Activated naive CD8-positive, alpha-beta T cell treated with anti-CD3 and anti-CD28 coated beads for 36 hours (primary cell): ENCODE measurements at places on chromosomes 7 and 10. TPM values are rescaled to one million over a fixed set of nuclear protein-coding genes. Genes with fewer than 3 reads are reported as not detected.

- no peak for DNase-seq
- H3K4me1 ChIP-seq, result peaks cover 11% of the 10 kb centered on the region
- H3K27ac ChIP-seq, result no peak overlapping the region
- peaks cover 33% of the 10 kb centered on the region for H3K36me3 ChIP-seq
- H3K4me3 ChIP-seq, result no peak overlapping the region
- no peaks in the 10 kb centered on the region for H3K27me3 ChIP-seq
Observed at GRCh38 chr7:137928626-137929025, 73.3 kb downstream of the CREB3L2 start.

DNA sequence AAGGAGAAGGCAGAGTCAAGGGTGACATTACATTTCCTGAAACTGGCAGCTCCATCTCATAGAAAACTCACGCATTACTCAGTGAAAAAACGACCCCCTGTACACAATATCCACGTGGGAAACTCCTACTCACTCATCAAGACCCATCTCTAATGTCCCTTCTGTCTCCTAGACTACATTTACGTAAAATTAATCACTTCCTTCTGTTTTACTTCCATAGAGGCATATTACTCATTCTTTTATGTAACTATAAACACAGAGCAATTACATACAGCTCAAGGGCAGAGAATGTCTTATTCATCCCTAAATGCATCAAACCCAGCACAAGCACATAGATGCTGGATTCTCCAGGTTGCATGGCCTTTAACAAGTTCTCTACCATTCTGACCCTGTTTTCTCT, 281.8 kb downstream of the KCNMA1 start:
- H3K4me1 ChIP-seq, result peaks cover under 1% of the 10 kb centered on the region
- no peak overlapping the region for H3K27ac ChIP-seq
- no peaks in the 10 kb centered on the region for H3K27me3 ChIP-seq
- no peaks in the 10 kb centered on the region for H3K36me3 ChIP-seq
- no peak overlapping the region for H3K4me3 ChIP-seq

DNA sequence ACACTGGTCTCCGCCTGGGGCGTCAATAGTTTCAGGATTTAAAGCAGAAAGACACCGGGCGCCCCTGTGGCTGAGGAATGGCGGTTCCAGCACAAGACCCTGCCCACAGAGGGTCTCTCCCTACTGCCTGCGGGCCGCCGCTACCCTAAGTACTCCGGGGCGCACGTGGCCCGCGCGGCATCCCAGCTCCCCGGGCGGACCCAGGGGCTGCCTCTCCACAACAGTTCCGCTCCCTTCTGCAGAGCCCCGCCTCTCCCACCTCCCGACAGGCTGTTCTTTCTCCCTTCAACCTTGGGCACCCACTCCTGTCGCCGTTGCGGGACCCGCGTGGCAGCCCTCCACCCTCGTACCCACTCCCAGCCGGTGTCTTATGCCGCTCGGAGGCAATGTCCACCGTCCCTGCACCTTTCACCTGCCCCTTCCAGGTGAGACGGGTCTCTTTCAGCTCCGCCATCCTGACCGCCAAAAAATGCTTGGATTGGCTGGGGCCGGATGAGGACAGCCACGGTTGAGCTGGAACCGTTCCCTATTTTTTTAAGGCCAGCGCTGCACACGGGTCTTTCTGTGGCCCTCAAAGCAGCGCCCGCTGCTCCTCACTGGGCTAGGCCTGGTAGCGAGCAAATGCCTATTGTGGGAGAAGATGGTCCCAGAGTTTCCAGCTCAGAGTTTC, 1.6 kb upstream of the NKX2-3 start:
- H3K4me1 ChIP-seq, result peaks cover 36% of the 10 kb centered on the region
- no peak overlapping the region for H3K27ac ChIP-seq
- peaks cover 2% of the 10 kb centered on the region for H3K36me3 ChIP-seq
- peaks cover 95% of the 10 kb centered on the region for H3K27me3 ChIP-seq

ZNF22 gene
- 47.6 TPM for total RNA-seq

ASZ1 gene
- total RNA-seq, result not detected

- H3K36me3 ChIP-seq, result peaks cover 10% of the 10 kb centered on the region
- DNase-seq, result peak; percentile 31
- H3K27me3 ChIP-seq, result no peaks in the 10 kb centered on the region
Observed at GRCh38 chr7:107815254-107815882, 12.3 kb upstream of the SLC26A3 start.

GRCh38 chr10:95831515-95831914, 75.6 kb downstream of the ENTPD1 start:
- H3K4me3 ChIP-seq, result peak overlapping the region; percentile 16
- H3K36me3 ChIP-seq, result no peaks in the 10 kb centered on the region
- H3K27me3 ChIP-seq, result no peaks in the 10 kb centered on the region
- DNase-seq, result no peak
- H3K4me1 ChIP-seq, result peaks cover 6% of the 10 kb centered on the region
- H3K27ac ChIP-seq, result peak overlapping the region; percentile 85

DNA sequence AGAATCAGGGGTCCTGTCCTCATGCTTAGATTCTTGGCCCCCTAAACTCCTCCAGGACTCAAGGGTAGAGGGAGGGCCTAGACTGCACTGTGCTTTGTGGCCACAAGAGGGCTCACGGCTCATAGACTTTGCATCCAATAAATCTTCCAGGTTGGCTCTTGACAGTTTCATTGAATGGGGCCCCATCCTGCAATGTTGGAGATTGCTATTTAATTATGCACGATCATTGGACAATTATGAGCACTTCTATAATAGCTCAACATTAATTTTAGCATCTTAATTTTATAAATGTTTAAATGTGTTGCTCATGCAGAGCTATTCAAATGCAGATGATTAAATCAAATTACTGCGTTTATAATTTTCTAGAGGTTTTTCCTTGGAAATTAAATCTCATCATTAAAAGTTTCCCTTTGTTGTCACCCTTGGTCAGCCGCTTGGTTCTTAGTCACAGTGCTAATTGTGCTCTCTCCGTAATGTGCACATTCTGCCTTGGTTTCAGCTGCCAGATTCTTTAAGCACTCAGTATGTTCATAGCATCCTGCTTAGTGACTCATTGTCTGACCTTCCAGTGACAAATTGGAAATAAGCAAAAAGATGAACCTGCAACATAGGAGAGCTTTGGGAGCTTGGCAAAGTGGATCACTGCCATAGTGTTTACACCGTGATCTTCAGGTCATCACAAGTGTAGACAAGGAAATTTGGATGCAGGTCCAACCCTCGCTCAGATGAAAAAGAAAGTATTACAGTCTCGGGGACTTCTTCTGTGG, 33.4 kb upstream of the PLPP4 start:
- H3K27me3 ChIP-seq, result peaks cover 8% of the 10 kb centered on the region
- H3K27ac ChIP-seq, result no peak overlapping the region
- H3K4me1 ChIP-seq, result no peaks in the 10 kb centered on the region
- DNase-seq, result peak; percentile 2
- H3K4me3 ChIP-seq, result no peak overlapping the region

PLEKHS1 gene
- total RNA-seq, result not detected

- H3K4me1 ChIP-seq, result peaks cover 5% of the 10 kb centered on the region
- H3K36me3 ChIP-seq, result peaks cover 4% of the 10 kb centered on the region
- no peak overlapping the region for H3K4me3 ChIP-seq
- no peaks in the 10 kb centered on the region for H3K27me3 ChIP-seq
- no peak overlapping the region for H3K27ac ChIP-seq
Observed at GRCh38 chr7:135335628-135336139, 102.0 kb downstream of the STRA8 start.

DNA sequence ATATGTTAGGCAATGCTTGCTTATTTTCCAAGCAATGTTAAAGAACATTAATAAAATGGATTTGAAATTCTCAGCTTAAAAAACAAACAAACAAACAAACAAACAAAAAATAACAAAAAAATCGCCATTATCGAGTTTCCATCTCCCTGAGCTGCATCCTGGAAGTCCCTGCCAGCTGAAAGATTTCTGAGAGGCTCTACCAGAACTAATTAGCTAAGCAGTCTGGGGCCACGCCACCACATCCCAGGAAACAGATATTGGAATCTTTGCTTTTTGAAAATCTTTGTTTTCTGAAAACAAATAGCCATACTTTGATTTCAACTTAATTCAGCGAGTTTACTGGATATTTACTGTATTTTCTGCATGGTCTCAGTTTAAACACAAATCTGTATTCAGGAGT, 143.6 kb downstream of the LSMEM1 start:
- DNase-seq, result no peak
- H3K27ac ChIP-seq, result no peak overlapping the region
- H3K36me3 ChIP-seq, result no peaks in the 10 kb centered on the region
- no peak overlapping the region for H3K4me3 ChIP-seq

DNA sequence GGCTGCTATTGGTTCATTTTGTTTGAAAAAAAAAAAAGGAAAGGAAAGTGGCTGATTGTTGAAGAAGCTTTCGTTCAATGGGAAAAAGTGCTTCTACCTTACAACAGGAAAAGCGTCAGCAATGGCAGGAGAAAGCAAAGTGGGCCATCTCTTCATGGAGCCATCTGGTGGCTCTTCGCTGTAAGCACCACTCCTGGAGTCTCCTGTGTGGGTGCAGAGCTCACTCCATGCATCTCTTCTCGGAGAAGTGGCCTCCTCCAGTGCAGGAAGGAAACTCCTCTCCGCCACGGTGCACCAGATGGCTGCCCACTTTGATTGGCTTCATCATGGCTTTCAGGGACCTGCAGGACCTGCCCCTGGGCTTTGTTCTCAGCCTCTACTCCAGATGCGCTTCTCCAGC, 250.9 kb downstream of the PTEN start:
- H3K27ac ChIP-seq, result no peak overlapping the region
- H3K4me3 ChIP-seq, result no peak overlapping the region
- H3K27me3 ChIP-seq, result no peaks in the 10 kb centered on the region
- H3K36me3 ChIP-seq, result no peaks in the 10 kb centered on the region

PIP gene
- total RNA-seq, result not detected

GRCh38 chr7:120662291-120662690, 195.7 kb downstream of the TSPAN12 start:
- H3K4me1 ChIP-seq, result no peaks in the 10 kb centered on the region
- H3K27me3 ChIP-seq, result no peaks in the 10 kb centered on the region
- no peaks in the 10 kb centered on the region for H3K36me3 ChIP-seq
- no peak for DNase-seq
- no peak overlapping the region for H3K27ac ChIP-seq

GRCh38 chr10:81414038-81414437, 461.0 kb upstream of the NRG3 start:
- H3K27ac ChIP-seq, result no peak overlapping the region
- no peak overlapping the region for H3K4me3 ChIP-seq
- no peak for DNase-seq
- H3K27me3 ChIP-seq, result no peaks in the 10 kb centered on the region
- no peaks in the 10 kb centered on the region for H3K4me1 ChIP-seq

GRCh38 chr10:2874963-2875362, 192.4 kb upstream of the PFKP start:
- H3K36me3 ChIP-seq, result no peaks in the 10 kb centered on the region
- no peak for DNase-seq
- H3K27me3 ChIP-seq, result peaks cover 6% of the 10 kb centered on the region
- H3K4me3 ChIP-seq, result no peak overlapping the region
- no peaks in the 10 kb centered on the region for H3K4me1 ChIP-seq

DNA sequence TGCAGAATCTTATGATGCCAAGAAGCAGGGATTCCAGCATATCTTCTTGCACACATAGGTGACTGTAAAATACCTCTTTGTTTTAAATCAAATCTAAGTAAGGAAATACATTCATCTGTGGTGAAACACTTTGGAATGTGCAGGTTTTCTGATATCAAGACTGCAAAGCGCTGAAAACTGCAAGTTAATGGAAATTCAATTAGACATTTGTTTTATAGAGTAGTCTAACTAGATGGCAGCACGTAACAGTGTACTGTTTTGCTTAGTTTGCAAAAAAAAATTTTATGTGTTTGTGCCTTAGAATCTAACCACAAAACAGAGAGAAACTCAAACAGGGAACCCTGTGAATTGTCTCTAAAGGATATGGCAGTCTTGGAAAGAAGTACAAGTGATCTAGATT, 259.2 kb downstream of the HDAC9 start:
- no peaks in the 10 kb centered on the region for H3K4me1 ChIP-seq
- no peak overlapping the region for H3K27ac ChIP-seq
- no peaks in the 10 kb centered on the region for H3K36me3 ChIP-seq
- DNase-seq, result no peak
- H3K4me3 ChIP-seq, result no peak overlapping the region

- H3K4me1 ChIP-seq, result no peaks in the 10 kb centered on the region
- no peak overlapping the region for H3K27ac ChIP-seq
- no peaks in the 10 kb centered on the region for H3K36me3 ChIP-seq
- peaks cover 5% of the 10 kb centered on the region for H3K27me3 ChIP-seq
- no peak overlapping the region for H3K4me3 ChIP-seq
- no peak for DNase-seq
Observed at GRCh38 chr7:4058158-4058557, 623.9 kb upstream of the FOXK1 start.

DNA sequence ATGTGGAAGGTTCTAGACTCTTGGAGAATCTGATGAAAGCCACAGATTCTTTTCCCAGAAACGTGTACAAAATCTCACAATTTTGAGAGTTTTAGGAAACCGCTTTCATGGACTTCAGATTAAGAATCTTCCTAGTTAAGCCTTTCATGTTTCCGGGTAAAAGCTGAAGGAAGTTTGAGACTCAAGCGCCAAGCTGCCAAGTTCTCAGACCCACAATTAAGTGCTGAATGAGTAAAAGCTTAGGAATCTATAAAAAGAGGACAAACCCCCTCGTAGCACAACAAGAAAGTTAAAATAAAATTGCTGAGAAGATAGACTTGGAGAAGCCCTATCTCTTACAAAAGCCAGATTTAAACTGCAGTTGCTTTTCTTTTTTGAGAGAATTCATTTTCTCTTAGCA, 99.6 kb downstream of the ST8SIA6 start:
- peaks cover 6% of the 10 kb centered on the region for H3K4me1 ChIP-seq
- H3K36me3 ChIP-seq, result no peaks in the 10 kb centered on the region
- no peak overlapping the region for H3K27ac ChIP-seq
- DNase-seq, result no peak

WNT8B gene
- total RNA-seq, result not detected

DNA sequence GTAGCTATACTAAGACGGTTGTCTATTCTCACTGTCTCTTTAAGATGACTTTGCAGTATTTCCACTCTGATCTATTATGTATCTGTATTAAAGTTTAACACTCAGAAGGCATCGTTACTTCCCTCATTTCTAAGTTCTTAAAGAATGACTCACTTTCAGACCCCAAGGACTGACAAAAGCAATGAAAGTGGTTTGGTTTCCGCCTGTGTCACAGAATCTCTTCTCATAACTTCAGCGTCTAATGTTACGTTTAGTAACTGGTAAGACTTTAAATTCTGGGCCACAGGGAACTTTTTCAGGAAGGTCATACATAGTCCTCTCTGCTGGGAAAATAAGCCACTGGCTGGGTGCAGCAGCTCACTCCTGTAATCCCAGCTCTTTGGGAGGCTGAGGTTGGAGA, 892.0 kb upstream of the AUTS2 start:
- DNase-seq, result no peak
- H3K4me1 ChIP-seq, result no peaks in the 10 kb centered on the region
- no peak overlapping the region for H3K27ac ChIP-seq
- no peaks in the 10 kb centered on the region for H3K36me3 ChIP-seq
- no peaks in the 10 kb centered on the region for H3K27me3 ChIP-seq
- H3K4me3 ChIP-seq, result no peak overlapping the region

DNA sequence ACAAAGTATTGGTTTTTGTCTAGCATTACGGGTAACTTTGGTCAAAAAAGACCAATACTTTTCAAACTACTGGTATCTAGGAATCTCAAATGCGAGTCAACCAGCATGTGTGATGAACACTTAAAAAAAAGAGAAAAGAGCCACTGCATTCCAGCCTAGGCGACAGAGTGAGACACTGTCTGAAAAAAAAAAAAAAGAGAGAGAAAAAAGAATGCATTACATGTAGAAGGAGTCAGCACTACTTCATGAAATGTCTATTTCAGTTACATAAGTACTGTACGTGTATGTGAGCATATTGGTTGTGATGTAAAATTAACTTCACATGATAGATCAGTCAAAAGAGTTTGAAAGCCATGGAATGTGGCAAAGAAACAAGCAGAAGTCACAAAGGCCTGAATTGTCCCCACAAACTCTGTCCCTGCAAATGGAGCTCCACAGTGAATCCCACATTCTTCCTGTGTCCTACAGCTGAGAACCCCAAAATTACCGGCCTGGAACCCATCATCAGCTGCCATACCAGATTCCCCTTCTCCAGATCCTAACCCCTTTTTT, 1.6 kb downstream of the DENND11 start:
- peaks cover 5% of the 10 kb centered on the region for H3K27me3 ChIP-seq
- H3K27ac ChIP-seq, result peak overlapping the region; percentile 2
- H3K4me1 ChIP-seq, result peaks cover 56% of the 10 kb centered on the region
